ENCODE measurements at places on chromosomes 3 and 15. TPM values are rescaled to one million over a fixed set of nuclear protein-coding genes. Genes with fewer than 3 reads are reported as not detected.

SAMD7 gene
- total RNA-seq: not detected

DAPK2 gene
- 2.0 TPM for total RNA-seq

SLC9C1 gene
- total RNA-seq: 0.37 TPM

EIF4G1 gene
- total RNA-seq: 624 TPM

CISH gene
- total RNA-seq: 351 TPM

AAGAB gene
- 35.8 TPM for total RNA-seq

IL5RA gene
- total RNA-seq: 0.18 TPM

GRCh38 chr3:24829011-24829581 is 334.4 kb upstream of the THRB start:
- no peaks in the 10 kb centered on the region for H3K36me3 ChIP-seq
- peaks cover 23% of the 10 kb centered on the region for H3K27me3 ChIP-seq
- no peak overlapping the region for H3K4me3 ChIP-seq
- DNase-seq: no peak
- no peak overlapping the region for H3K27ac ChIP-seq
- H3K4me1 ChIP-seq: no peaks in the 10 kb centered on the region

- H3K27ac ChIP-seq: no peak overlapping the region
- no peak for DNase-seq
- H3K4me3 ChIP-seq: no peak overlapping the region
- H3K36me3 ChIP-seq: no peaks in the 10 kb centered on the region
- no peaks in the 10 kb centered on the region for H3K4me1 ChIP-seq
- peaks cover 5% of the 10 kb centered on the region for H3K27me3 ChIP-seq
Measured at GRCh38 chr3:29977360-29977759, 629.0 kb upstream of the TGFBR2 start.

- H3K4me3 ChIP-seq: no peak overlapping the region
- no peaks in the 10 kb centered on the region for H3K27me3 ChIP-seq
- no peak overlapping the region for H3K27ac ChIP-seq
Measured at GRCh38 chr3:74845081-74845480, 230.6 kb upstream of the CNTN3 start.

DNA sequence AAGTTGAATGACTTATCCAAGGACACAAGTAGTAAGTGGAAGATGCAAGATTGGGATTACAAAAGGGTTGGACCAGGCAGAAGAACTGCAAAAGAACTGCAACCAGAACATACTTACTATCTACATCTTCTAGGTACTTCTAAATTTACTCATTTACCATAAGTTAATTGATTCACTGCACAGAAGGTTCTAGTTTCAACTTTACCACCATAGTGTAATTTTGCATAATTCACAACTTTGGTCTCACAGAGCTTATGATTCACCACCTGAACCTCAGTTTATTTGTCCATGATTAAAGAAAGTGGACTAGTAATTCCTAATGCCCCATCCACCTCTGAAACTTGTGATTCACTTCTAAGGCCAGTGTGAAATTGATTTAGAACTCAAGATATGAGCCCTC is 236.8 kb upstream of the UBE2E2 start:
- H3K4me1 ChIP-seq: peaks cover under 1% of the 10 kb centered on the region
- no peaks in the 10 kb centered on the region for H3K27me3 ChIP-seq
- H3K4me3 ChIP-seq: no peak overlapping the region
- no peaks in the 10 kb centered on the region for H3K36me3 ChIP-seq
- H3K27ac ChIP-seq: no peak overlapping the region

DNA sequence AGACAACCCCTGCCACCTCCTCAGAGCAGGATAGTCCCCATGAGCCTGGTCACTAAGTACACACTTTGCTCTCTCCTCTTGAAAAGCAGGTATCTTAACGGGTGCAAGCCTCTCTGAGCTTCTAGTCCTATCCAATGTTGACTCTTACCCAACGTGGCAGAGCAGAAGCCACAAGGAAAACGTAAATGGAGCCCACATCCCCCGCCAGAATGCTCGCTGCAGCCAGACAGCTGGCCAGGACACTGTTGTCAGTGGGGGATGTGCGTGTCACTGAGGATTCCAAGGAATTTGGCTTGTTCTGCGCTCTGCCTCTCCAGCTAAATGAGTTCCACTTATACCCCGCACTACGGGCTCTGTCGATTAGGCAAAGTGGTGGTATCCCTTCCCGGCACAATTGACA is 67.8 kb upstream of the IGF1R start:
- no peak overlapping the region for H3K4me3 ChIP-seq
- no peaks in the 10 kb centered on the region for H3K4me1 ChIP-seq
- no peak overlapping the region for H3K27ac ChIP-seq
- no peak for DNase-seq
- H3K36me3 ChIP-seq: no peaks in the 10 kb centered on the region

DNA sequence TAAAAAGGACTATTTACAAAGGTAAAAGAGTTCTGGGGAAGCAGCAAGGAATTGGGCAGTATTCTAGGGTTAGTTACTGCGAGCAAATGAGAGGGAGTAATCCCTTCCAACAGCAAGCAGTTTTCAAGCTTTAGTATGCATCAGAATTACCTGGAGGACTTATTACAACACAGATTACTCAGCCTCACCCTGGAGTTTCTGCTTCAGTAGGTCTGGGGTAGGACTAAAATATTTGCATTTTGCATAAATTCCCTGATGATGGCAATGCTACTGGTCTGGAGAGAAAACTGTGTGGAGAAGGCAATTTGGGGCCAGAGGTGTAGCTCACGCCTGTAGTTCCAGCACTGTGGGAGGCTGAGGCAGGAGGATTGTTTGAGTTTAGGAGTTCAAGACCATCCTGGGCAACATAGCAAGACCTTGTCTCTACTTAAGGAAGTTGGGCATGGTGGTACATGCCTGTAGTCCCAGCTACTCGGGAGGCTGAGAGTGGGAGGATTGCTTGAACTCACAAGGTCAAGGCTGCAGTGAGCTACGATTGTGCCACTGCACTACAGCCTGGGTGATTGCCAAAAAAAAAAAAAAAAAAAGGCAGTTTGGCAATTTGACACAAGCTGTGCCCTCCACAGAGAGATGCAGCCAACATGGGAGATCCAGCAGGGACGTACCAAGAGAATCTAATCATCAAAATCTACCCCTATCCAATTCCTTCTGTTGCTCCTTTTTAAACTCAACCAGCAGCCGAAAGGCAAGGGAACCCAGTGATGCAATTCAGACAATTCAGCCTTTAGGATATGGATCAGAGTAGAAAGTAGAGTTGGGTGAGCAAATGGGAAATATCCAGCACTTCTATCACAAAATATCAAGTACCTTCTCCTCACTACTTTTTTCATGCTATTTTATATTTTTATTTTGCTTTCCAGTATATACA is 27.1 kb upstream of the AP4E1 start:
- DNase-seq: no peak
- no peaks in the 10 kb centered on the region for H3K27me3 ChIP-seq
- no peaks in the 10 kb centered on the region for H3K36me3 ChIP-seq
- H3K4me3 ChIP-seq: no peak overlapping the region
- peak overlapping the region; percentile 89 for H3K27ac ChIP-seq
- peaks cover 83% of the 10 kb centered on the region for H3K4me1 ChIP-seq

DNA sequence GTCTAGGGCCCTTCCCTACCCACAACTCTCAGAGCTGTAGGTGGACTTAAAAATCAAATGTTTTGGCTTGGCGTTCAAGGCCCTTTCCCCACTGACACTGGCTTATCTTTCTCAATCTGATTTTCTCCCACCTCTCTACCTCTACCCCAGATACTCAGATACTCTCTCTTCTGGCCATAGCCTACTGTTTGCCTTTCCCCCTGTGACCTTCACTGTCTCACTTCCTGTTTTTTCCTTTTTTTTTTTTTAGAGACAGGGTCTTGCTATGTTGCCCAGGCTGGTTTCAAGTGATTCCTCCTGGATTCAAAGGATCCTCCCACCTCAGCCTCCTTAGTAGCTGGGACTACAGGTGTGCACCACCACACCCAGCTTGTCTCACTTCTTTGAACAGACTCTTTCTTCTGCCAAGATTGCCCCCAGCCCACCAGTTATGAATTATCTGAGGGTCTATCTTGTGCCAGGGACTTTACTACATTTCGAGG is 4.6 kb downstream of the CHRNB4 start:
- H3K27me3 ChIP-seq: peaks cover 8% of the 10 kb centered on the region
- H3K4me1 ChIP-seq: peaks cover 3% of the 10 kb centered on the region
- no peak overlapping the region for H3K4me3 ChIP-seq
- H3K27ac ChIP-seq: no peak overlapping the region
- DNase-seq: no peak
- H3K36me3 ChIP-seq: no peaks in the 10 kb centered on the region

DNA sequence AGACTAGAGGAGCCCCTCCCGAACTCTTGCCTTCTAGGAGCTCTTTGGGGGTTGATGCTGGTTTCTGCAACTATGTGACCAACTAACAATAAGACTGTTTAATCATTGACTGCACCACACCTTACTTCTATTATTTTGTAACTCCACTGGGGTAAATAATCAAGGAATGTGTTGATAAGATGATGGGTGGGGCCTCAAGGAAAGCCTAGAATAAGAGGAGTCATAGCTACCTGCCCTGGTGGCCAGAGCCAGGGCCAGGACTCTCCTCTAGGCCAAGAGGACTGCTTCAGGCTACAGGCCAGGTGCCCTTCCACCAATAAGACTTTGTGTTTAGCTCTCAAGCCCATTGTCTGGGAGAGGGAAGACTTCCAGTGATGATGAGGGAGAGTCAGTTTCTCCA is 41.2 kb upstream of the PIAS1 start:
- no peak overlapping the region for H3K4me3 ChIP-seq
- no peaks in the 10 kb centered on the region for H3K36me3 ChIP-seq
- no peak overlapping the region for H3K27ac ChIP-seq
- H3K4me1 ChIP-seq: no peaks in the 10 kb centered on the region

Data from activated T-helper 2 cell treated with anti-CD3 and anti-CD28 coated beads, Interferon-gamma antibody, Interleukin-2, Interleukin-4, amounts not matched to agents 10 μg/mL and 5 μg/mL and 100 μg/mL, durations not matched to agents 14 hours and 24 hours and 36 hours (primary cell).